ENCODE measurements at places on chromosomes 11 and 22.

GRCh38 chr11:61870541-61871031 lies 20.8 kb downstream of the FADS3 start:
- DNase-seq = no peak

GRCh38 chr11:29159552-29160465 lies 857.0 kb downstream of the KCNA4 start:
- DNase-seq = peak; percentile 30

- DNase-seq = no peak
Measured at GRCh38 chr11:122714484-122714883, 59.0 kb downstream of the UBASH3B start.

- DNase-seq = no peak
Measured at GRCh38 chr11:119121811-119122124, 388 bp downstream of the HINFP start.

GRCh38 chr11:12540075-12540680 lies 134.0 kb upstream of the TEAD1 start:
- no peak for DNase-seq

- no peak for DNase-seq
Measured at GRCh38 chr11:21640491-21640890, 552.4 kb upstream of the ANO5 start.

GRCh38 chr11:32890843-32891656 lies 1.6 kb upstream of the QSER1 start:
- DNase-seq = no peak

GRCh38 chr22:46542011-46542985 lies 4.9 kb upstream of the CELSR1 start:
- no peak for DNase-seq

GRCh38 chr11:2688381-2689231 lies 11.2 kb downstream of the KCNQ1OT1 start:
- no peak for DNase-seq

- DNase-seq = no peak
Measured at GRCh38 chr22:44186121-44186510, 5.4 kb downstream of the PARVG start.

DNA sequence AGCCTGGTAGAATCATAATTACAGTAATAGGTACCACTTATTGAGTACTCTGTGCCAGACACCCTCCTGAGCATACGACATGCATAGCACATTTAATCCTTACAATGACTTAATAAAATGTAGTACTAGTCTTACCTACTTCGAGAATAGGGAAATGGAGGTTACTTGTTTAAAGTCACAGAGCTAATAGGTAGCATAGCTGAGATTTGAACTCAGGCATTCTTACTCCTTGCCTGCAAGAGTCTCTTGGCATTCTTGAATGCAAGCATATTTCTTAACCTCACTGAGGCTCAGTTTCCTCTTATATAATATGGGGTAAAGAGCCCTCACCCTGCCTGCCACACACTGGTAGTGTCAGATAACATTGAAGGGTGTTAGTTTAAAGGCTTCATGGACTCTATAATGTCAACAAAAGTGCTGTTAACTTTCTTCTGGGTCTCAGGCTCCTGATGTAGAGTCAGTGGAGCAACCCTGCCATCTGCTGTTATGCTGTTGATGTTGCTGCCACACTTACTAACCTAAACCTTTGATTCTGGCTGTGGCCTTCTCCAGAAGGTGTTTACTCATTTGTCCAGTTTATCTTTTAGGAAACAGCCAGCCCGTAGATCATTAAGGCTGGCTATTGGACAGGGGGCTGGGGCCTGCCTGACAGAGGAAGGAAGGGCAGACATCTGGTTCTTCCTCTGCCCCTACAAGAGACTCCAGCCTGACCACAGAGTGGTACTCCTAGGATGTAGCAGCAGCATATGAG lies 18.9 kb downstream of the LIMK2 start:
- no peak for DNase-seq

DNA sequence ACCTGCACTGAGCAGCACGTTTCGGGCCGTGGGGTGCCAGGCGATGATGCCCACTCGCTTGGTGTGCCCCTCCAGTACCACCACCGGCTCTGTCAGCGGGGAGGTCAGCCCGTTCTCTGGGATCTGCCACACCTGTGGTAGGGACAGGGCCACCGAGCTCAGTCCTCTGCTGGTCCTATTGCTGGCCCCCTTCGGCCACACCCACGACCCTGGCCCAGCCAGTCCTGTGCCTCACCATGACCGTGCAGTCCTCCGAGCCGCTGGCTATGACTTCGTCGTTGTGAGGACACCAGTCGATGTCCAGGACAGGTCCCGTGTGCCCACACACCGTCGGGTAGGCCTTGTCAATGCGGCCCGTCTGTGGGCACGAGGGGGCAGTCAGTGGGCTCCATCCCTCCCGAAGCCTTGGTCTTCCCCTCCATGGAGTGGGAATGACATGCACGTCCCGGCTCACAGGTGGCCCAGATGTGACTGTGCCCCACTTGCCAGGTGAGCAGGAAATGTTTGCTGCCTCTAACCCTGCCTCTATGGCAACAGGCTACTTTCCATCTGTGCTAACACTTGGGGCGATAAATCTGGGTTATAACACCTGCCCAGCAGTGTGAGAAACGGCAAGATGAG lies 1.4 kb downstream of the CORO1B start:
- DNase-seq = no peak

DNA sequence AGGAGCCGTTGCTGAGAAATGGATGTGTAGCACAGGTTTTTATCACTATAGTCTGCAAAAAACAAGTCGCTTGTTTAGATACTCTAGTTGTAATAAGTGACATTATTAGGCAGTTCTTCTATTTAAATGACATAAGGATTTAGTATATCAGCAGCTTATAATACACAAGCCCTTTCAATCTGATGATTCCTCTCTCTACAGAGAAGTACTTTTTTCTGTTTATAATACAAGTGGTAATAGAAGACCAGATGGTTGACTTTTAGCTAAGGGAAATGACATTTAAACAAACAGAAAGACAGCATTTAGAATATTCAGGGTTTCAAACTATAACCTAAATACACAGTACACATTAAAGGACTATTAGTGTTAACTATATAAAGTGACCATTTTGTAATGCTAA lies 60.4 kb downstream of the IMMP1L start:
- no peak for DNase-seq

GRCh38 chr11:115616971-115617370 lies 112.8 kb upstream of the CADM1 start:
- DNase-seq = no peak

DNA sequence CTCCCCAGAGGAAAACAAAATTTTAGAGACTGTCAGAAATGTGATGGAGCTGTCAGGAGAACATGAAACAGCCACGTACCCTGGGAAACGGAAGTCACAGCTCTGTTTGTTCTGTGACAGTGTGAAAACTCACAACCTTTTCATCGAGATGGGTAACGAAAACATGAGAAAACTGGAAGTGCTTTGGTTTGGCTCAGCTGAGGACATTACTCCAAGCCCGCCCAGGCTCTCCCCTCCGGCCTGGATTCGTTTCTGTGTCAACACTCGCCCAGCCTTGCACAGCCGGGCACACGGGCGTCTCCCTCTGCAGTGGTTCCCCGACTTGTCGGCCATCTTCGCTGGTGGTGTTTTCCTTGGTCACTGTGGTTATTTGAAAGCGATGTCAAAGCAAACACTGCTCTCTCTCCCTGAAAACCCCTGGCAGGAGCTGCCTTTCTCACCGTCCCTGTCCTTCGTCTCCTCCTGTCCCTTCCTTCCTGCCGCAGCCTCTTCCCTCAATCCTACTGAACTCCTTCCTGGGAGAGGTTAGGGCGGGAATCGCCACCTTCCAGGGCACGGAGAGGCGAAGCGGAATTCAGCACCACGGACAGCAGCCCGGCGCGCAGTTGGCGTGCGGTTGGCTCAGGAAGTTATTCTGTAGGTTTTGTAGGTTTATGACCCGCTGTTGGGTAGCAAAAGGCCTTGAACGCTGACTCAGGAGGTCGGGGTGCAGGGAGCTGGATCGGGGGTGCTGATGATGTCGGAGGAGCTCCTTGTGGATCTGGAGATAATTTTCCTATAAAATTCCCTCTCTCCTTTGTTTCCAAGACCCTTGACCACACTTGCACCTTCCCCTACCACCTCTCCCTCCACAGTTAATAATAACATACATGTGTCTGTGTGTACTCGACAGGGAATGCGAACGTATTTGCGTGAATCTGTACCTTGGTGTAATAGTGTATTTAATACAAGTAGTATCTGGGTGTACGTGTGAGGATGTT lies 13.1 kb upstream of the RPS19BP1 start:
- DNase-seq = peak; percentile 52

- DNase-seq = no peak
Measured at GRCh38 chr11:57474803-57475115, 14.4 kb downstream of the RTN4RL2 start.

DNA sequence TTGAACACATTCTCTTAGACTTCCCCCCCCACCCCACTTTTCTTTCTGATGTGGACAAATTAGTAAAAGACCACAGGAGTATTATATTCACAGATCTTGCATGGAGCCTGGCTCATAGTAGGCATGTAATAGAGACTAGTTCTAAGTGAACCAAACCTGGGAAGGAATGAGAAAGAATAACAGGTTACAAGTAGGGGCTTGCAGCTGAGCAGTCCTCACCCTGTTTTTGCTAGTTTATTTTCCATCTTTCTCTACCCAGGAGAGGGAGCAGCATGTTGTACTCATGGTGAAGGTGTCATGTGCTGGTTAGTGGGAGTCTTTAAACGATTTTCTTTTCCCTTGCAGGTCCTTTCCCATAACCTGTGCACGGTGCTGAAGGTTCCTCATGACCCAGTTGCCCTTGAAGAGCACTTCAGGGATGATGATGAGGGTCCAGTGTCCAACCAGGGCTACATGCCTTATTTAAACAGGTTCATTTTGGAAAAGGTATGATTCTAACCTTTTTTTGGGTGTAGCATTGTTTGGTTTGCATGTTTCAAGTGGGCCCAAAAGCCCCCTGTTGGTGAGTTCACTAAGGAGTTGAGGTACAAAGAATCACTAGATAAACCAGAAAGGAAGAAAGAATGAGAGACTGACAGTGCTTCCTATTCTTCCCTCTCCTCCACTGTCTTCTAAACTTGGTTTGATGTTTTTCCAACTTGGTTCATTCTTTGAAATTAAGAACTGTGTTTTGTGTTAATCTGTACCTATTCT lies 30.1 kb downstream of the SWAP70 start:
- DNase-seq = no peak

GRCh38 chr22:43293655-43294392 lies 49.3 kb downstream of the SCUBE1 start:
- no peak for DNase-seq

DNA sequence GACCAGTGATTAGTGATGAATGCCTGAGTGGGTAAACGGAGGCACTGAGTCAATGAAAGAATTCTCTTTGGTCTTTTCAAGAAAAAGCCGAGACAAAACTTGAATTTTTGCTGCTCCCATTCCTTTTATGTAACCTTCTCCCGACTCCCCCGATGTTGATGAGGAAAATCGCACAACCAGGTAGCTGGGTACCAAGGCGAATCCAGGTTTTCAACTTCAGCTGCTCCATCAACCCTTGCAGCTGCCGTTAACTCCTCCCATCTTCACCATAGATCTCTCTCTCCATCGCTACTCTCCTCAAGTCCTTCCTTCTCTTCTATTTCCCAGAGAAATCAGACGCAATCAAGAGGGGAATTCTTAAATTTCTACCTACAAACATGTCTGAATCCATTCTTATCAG lies 611 bp upstream of the USP2 start:
- no peak for DNase-seq

- no peak for DNase-seq
Measured at GRCh38 chr22:37279331-37280181, 2.8 kb upstream of the CYTH4 start.

DNA sequence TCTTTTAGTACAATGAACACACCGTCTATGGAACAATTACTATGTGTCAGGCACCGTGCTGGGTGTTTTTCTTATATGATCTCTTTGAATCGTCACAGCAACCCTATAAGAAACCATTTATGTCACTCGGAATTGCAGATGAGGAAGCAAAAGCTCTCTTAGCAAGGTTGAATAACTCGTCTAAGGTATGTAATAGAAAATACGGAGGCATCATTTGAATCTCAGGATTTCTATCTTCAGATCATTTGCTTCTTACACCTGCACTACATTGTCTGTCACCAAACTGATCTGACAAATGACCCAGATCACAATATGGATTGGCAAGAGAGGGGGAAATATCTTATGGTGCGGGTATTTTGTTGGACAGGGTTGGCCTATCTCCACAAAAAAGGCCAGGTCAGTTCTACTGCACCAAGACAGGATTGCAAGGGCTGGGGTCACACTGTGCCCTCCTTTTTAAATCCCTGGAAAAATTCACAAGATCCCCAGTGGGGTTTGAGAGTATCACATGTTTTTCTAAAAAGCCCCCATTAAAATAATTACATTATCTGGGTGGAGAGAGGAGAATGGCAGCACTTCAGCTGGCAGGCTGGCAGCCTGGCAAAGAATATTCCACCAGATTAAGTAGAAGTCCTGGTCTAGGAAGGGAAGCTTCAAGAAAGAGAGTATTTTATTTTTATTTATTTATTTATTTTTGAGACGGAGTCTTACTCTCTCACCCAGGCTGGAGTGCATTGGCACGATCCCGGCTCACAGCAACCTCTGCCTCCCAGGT lies 110.7 kb upstream of the CLMP start:
- no peak for DNase-seq

- peak; percentile 37 for DNase-seq
Measured at GRCh38 chr11:121575250-121575962, 122.6 kb upstream of the SORL1-AS1 start.

GRCh38 chr22:17946662-17947367 lies 77.5 kb downstream of the MICAL3 start:
- no peak for DNase-seq

- no peak for DNase-seq
Measured at GRCh38 chr11:32229576-32230240, 138.8 kb downstream of the RCN1 start.

- peak; percentile 7 for DNase-seq
Measured at GRCh38 chr11:103202048-103202651, 92.9 kb downstream of the DYNC2H1 start.

GRCh38 chr11:106621484-106621883 lies 396.8 kb downstream of the GUCY1A2 start:
- DNase-seq = no peak

DNA sequence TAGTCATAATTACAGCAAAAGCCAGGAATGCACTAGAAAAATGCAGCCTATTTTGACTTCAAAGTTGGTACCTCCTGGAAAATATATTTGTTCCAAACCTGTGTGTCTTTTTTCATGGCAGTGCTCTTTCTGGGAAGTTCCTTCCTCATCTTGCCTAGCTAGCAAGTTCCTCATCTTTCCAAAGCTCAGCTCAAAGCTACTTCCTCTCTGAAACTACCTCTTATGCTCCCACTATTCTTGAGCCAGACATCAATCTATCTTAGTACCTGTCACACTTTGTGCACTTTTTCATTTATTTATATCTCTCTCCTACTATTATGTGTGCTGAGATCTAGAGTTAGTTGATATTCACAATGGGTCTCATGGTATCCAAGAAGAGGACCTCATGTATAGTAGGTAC lies 191.6 kb upstream of the CCDC90B start:
- DNase-seq = no peak

Measured in renal cortex interstitium (tissue), 15 donors.